ENCODE measurements at places on chromosomes 2 and 18. TPM values are rescaled to one million over a fixed set of nuclear protein-coding genes. Genes with fewer than 3 reads are reported as not detected.

- H3K4me1 ChIP-seq: no peaks in the 10 kb centered on the region
- no peak overlapping the region for H3K27ac ChIP-seq
- no peak for DNase-seq
- no peaks in the 10 kb centered on the region for H3K36me3 ChIP-seq
These were observed 4.6 kb upstream of the TEX51 start for GRCh38 chr2:126894082-126894481.

- H3K4me3 ChIP-seq: no peak overlapping the region
- H3K36me3 ChIP-seq: no peaks in the 10 kb centered on the region
- H3K27me3 ChIP-seq: peaks cover 3% of the 10 kb centered on the region
These were observed 17.3 kb downstream of the SALL3 start for GRCh38 chr18:78996741-78997490.

Gene STAT4
- 157 TPM for total RNA-seq

DNA sequence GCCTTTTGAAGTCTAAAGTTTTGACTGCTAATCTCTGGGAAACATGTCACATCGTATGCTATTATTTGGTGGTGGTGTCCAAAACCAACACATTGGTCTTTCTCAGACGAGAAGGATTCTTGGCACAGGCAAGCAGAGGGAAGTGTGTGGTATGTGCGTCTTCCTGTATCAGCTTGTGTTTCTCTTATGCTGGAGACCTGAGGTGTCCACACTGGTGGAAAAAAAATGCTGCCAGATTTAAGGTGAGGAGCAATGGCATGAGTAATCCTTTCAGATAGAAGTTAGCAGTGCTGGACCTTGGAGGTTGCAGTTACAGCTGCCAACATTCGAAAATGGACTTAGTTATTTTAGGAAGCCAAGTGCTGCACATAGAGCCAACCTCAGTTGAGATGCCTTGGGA, 11.7 kb upstream of the FHL2 start:
- peaks cover 2% of the 10 kb centered on the region for H3K4me1 ChIP-seq
- H3K36me3 ChIP-seq: no peaks in the 10 kb centered on the region
- no peak overlapping the region for H3K4me3 ChIP-seq

GRCh38 chr18:67845035-67845434, 328.5 kb upstream of the DSEL start:
- no peak for DNase-seq
- no peaks in the 10 kb centered on the region for H3K4me1 ChIP-seq
- no peaks in the 10 kb centered on the region for H3K36me3 ChIP-seq
- H3K27ac ChIP-seq: no peak overlapping the region

Gene DSEL
- 0.05 TPM for total RNA-seq

Gene PPP1R7
- 90.8 TPM for total RNA-seq

Gene SKOR2
- total RNA-seq: not detected

DNA sequence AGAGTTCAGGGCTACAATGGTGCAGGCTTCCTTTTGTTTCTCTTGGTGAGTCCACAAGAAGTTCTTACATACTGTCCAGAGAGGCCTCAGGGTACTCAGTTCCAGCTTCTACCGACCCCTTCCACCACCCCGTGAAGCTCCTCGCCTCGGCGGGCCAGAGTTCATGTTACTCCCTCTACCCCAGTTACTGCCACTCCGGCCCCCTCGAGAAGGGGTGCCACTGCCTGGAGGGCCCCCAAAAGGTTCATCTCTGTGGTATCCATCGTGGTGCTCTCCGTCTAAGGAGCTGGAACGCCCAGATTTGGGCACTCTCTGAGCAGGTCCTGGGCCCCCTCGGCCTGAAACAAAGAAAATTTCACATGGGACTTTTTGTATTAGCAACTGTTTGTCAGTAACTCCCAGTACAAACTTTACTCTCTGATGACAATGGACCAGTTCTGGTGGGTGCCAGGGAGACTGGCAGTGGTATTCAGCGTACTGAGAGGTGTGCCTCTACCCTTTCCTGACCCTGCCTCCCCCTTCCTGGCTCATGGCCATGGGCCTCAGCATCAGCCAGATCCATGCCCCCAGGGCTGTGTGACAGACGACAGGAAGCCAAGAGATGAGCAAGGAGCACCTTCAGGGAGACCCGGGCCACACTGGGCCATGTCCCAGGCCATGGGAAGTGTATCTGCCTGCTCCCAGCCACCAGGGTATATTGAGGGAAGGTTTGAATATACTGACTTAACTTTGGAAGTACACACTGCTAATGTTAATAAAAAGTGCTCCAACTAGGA, 5.1 kb downstream of the SFT2D3 start:
- no peak for DNase-seq
- no peaks in the 10 kb centered on the region for H3K27me3 ChIP-seq
- H3K27ac ChIP-seq: no peak overlapping the region
- peaks cover 56% of the 10 kb centered on the region for H3K36me3 ChIP-seq
- peaks cover 31% of the 10 kb centered on the region for H3K4me1 ChIP-seq

- DNase-seq: no peak
- no peak overlapping the region for H3K4me3 ChIP-seq
- H3K27me3 ChIP-seq: peaks cover 6% of the 10 kb centered on the region
- no peaks in the 10 kb centered on the region for H3K36me3 ChIP-seq
- H3K27ac ChIP-seq: no peak overlapping the region
These were observed 80.3 kb downstream of the MBOAT2 start for GRCh38 chr2:8923183-8923582.

- no peak for DNase-seq
- H3K27ac ChIP-seq: no peak overlapping the region
- H3K27me3 ChIP-seq: no peaks in the 10 kb centered on the region
- H3K4me1 ChIP-seq: no peaks in the 10 kb centered on the region
These were observed 353.5 kb downstream of the SETBP1 start for GRCh38 chr18:45034179-45034578.

- DNase-seq: peak; percentile 37
- H3K27me3 ChIP-seq: no peaks in the 10 kb centered on the region
- no peak overlapping the region for H3K4me3 ChIP-seq
- H3K36me3 ChIP-seq: peaks cover 7% of the 10 kb centered on the region
- peak overlapping the region; percentile 86 for H3K27ac ChIP-seq
These were observed 4.0 kb upstream of the MREG start for GRCh38 chr2:216017365-216017764.

Gene DUSP19
- total RNA-seq: 0.39 TPM

DNA sequence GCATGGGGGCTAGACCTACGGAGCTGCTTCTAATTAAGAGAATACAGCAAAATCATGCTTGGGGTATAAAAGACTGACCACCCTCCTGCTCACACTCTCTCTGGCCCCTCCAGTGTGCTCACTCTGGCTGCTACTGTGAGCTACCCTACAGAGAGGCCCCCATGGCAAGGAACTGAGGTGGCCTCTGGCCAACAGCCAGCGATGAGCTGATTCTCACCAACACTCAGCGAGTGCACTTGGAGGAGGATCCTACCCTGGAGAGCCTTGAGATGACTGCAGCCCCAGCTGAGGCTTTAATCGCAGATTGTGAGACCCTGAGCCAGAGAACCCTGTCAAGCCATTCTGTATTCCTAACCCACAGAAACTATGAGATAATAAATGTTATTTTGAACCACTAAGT, 88.2 kb downstream of the GFPT1 start:
- peaks cover 18% of the 10 kb centered on the region for H3K27me3 ChIP-seq
- DNase-seq: no peak
- no peak overlapping the region for H3K27ac ChIP-seq
- H3K36me3 ChIP-seq: no peaks in the 10 kb centered on the region
- H3K4me3 ChIP-seq: no peak overlapping the region

DNA sequence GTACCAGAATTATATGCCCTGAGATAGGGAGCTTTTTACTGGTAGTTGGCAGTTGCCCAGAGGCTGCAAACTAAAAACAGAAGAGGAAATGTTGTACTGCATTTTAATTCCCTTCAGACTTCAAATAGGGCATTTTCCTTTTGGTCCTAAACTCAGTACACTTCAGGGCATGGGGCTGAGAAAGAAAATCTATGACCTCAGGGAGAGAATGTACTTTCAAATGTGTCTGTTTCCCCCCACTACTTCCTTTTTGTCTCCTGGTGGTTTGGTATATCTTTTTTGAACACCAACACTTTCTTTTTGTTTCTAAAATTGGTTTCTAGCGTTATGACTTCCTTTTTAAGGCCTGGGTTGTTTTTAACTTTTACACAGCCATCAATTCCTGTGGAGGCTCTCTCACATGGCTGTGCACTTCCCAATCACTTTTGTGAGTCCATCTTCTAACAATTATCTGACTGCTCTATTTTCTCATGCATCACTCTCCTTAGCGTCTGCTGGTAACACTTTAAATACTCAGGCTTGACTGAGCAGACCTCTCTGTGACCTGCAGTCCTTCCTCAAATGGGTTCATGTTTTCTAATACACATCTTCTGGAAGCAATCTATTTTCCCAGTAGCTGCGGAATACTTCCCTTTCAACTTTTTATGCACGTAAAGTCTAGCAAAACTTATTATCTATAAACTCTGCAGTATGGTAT, 596.0 kb downstream of the LRP1B start:
- no peaks in the 10 kb centered on the region for H3K27me3 ChIP-seq
- H3K36me3 ChIP-seq: no peaks in the 10 kb centered on the region
- H3K27ac ChIP-seq: peak overlapping the region; percentile 20
- no peak overlapping the region for H3K4me3 ChIP-seq

DNA sequence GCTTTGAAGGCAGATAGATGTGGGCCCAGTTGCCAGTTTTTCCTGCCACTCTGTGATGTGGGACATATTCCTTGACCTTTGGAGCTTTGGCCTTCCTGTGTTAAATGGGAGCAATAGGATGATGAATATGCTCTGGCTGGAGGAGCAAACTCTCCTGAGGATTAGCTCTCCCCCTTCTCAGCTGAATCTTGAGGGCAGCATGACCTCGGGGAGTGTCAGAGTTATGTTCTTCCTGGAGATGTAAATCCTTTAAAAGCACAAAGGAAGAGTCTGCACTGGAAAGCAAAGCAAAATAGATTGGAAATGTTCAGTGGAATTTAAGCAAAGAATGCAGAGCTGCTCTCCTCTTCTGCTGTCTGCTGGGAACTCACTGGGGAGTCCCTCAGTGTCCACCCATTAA, 160.1 kb downstream of the ALK start:
- DNase-seq: no peak
- H3K27me3 ChIP-seq: peaks cover 2% of the 10 kb centered on the region
- no peak overlapping the region for H3K4me3 ChIP-seq
- no peaks in the 10 kb centered on the region for H3K4me1 ChIP-seq
- H3K36me3 ChIP-seq: no peaks in the 10 kb centered on the region

DNA sequence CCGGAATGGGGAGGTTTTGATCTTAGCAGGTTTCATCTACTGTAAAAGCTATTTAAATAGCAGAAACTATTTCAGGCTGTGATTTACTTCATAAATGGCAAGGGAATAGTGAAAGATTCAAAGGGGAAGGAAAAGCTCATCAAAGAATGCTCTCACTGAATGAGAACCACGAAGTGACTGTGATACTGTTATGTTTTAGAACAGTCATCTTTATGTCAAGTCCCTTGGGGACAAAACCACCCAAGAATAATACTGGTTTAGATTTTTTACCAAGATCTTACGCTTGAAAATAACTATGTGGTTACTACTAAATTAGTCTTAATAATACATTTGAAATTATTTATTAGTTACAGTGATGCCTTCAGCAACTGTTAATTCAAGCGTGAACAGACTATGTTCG, 28.1 kb downstream of the FARSB start:
- peaks cover 37% of the 10 kb centered on the region for H3K36me3 ChIP-seq
- H3K27ac ChIP-seq: no peak overlapping the region
- no peaks in the 10 kb centered on the region for H3K4me1 ChIP-seq
- H3K27me3 ChIP-seq: no peaks in the 10 kb centered on the region

DNA sequence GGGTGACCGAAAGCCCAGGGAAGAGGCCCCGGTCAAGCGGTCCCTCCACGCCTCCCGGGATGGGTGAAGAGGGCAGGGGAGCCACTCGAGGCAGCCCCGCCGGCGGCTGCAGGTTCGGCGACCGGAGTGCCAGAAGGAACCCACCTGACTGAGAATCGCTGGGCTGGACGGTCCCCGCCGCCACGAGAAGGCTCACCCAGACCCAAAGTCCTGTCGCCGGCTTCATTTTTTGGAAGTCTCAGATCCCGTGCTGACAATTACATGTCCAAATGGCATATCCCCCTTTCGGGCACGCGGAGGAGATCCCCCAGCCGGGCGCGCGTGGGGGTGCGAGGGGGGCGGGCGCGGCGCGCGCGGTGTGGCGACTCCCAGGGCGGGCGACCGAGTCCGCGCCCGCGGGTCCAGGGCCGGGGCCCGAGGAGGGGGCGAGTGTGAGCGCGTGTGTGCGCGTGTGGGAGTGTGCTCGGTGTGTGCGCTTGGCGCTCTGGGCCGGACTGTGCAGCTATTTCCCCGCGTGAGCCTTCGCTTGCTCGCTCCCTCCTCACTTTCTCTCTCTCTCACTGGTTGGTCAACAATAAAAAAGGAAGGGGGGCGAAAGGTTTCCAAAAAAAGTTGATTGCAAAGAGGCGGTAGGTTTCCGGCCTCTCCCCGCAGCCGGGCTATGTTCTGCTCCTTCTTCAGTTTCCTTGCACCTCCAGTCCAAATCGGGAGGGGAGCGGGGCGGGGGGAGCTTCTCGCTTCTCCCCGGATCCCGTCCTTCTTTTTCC, at the start of gene ERBB4:
TSS of gene ERBB4 (minus strand) at position 498 of the 767 bp plus-strand sequence. CDS start at position 226, 272 bp downstream.
- no peak within 1 kb of the TSS for H3K27ac ChIP-seq
- peaks cover 16% of the 10 kb centered on the region for H3K4me1 ChIP-seq
- peaks cover 49% of the 10 kb centered on the region for H3K27me3 ChIP-seq
- H3K36me3 ChIP-seq: no peaks in the 10 kb centered on the region
- H3K4me3 ChIP-seq: peak within 1 kb of the TSS; percentile 59

DNA sequence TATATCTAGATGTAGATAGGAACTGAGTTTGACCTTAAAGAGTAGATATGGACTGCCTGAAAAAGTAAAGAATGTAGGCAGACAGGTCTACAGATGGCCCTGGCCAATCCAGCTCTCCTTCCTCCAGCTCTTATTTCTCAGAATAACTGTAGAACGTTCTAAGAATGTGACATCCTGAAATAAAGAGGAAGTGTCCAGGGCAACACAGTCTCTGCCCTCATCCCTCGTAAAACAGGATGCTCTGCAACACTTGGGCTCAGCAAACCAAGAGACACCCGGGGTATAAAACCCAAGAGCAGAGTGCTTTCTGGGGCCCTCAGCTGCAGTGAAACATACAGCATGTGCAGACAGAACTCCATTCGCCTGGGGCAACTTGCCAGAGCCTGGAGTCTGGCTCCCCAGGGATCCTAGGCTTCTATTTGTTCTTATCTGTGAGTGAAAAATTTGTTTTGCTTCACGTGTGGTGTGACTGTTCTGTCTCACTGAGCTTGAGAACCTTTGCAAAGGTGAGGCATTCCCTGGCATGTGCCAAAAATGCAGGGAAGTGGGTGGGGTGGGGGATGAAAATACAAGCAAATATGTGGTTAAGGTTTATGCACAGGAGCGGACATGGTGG, 401.0 kb downstream of the SETBP1 start:
- no peak overlapping the region for H3K27ac ChIP-seq
- H3K27me3 ChIP-seq: peaks cover 1% of the 10 kb centered on the region
- DNase-seq: no peak
- no peaks in the 10 kb centered on the region for H3K4me1 ChIP-seq

- no peaks in the 10 kb centered on the region for H3K36me3 ChIP-seq
- H3K4me3 ChIP-seq: no peak overlapping the region
- no peak overlapping the region for H3K27ac ChIP-seq
- H3K4me1 ChIP-seq: no peaks in the 10 kb centered on the region
These were observed 929.2 kb downstream of the SLC4A3 start for GRCh38 chr2:220556658-220557057.

Gene AQP4
- total RNA-seq: not detected

Gene AQP12B
- not detected for total RNA-seq

Data from activated CD8-positive, alpha-beta T cell treated with anti-CD3 and anti-CD28 coated beads, Interleukin-2, amount 10 ng/mL, durations not matched to agents 7 days and 5 days (primary cell).